Upper lobe of right lung (tissue), 1 donor: ENCODE measurements at places on chromosomes 2 and 18. TPM values are rescaled to one million over a fixed set of nuclear protein-coding genes. Genes with fewer than 3 reads are reported as not detected.

GRCh38 chr2:175432021-175432420, 250.5 kb upstream of the ATP5MC3 start:
- H3K27me3 ChIP-seq: no peaks in the 10 kb centered on the region
- H3K36me3 ChIP-seq: no peaks in the 10 kb centered on the region
- DNase-seq: no peak

DNA sequence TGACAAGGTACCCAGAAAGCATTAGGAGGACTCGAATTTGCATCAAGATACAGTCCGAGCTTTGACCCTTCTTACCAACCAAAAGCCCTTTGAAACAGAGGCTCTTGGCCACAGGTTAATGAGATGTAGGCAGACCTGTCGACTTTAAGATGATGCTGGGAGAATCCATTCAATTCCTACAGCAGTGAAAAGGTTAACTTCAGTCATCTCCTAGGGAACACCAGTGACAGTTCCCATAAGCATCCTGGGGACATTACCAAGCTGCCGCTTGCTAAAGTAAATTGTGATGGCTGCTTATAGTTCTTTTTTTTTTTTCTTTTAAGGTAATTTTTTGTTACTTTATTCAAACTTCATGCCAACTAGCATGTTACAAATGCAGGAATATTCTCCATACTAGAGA, 379.3 kb downstream of the SOX11 start:
- no peaks in the 10 kb centered on the region for H3K27me3 ChIP-seq
- no peaks in the 10 kb centered on the region for H3K36me3 ChIP-seq
- DNase-seq: no peak
- no peaks in the 10 kb centered on the region for H3K4me1 ChIP-seq

DNA sequence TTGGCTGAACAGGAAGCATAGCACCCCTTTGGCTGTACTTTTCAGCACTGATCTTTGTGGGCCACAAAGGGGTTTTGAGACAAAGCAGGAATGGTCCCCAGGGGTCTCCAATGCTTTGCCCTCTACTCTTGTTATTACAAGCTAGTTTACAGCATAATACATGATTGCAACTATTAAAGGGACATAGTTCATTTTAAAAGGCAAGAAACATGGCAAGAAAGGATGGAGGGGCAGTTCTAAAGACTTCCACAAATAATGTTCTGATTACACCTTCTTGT, 196.6 kb downstream of the FHOD3 start:
- H3K27me3 ChIP-seq: no peaks in the 10 kb centered on the region
- H3K4me3 ChIP-seq: no peak overlapping the region
- no peak for DNase-seq
- no peaks in the 10 kb centered on the region for H3K4me1 ChIP-seq
- no peaks in the 10 kb centered on the region for H3K36me3 ChIP-seq
- no peak overlapping the region for H3K27ac ChIP-seq

DNA sequence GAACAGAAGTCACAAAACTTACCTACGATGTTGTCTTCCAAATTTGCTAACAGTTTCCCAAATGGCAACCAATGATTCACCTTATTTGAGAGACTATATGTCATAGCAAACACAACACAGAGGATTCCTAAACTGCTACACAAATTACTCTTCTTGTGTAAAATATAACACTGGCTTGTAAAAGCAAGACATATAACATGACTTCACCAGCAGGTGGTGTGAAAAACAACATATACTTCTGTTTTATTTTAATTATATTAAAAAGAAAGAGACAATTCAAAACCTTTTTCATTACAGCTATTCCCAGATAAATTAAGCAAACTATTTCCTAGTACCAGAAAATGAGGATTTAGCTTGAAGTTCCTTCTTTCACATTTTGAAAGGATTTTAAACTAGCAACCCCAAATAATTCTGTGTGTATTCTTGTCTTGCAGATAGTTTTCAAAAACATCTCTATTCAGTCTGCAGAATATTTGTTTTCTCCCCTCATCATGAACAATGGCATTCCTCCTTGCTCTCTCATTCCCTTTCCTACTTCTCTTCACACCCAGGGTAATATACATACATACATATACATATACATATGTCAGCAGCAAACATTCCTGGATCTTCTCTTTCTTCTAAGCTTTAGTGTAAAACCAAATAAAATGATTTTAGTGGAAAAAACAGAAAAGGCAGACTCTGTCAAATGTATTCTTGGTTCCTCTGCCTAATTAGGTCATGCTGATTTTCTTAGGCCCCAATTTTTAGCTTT, 62.1 kb downstream of the SCN3A start:
- no peaks in the 10 kb centered on the region for H3K27me3 ChIP-seq
- DNase-seq: no peak
- no peak overlapping the region for H3K27ac ChIP-seq
- H3K4me1 ChIP-seq: no peaks in the 10 kb centered on the region
- H3K36me3 ChIP-seq: no peaks in the 10 kb centered on the region

GRCh38 chr18:48680339-48681250, 141.8 kb downstream of the CTIF start:
- H3K27me3 ChIP-seq: no peaks in the 10 kb centered on the region
- DNase-seq: no peak
- H3K4me3 ChIP-seq: no peak overlapping the region
- H3K27ac ChIP-seq: peak overlapping the region; percentile 36

- H3K36me3 ChIP-seq: no peaks in the 10 kb centered on the region
- no peaks in the 10 kb centered on the region for H3K27me3 ChIP-seq
- H3K4me1 ChIP-seq: peaks cover 28% of the 10 kb centered on the region
- no peak for DNase-seq
- H3K4me3 ChIP-seq: no peak overlapping the region
Measured at GRCh38 chr2:98801921-98802321, 71.0 kb upstream of the MGAT4A start.

GRCh38 chr2:54187331-54187730, 68.7 kb downstream of the TSPYL6 start:
- no peak overlapping the region for H3K4me3 ChIP-seq
- H3K4me1 ChIP-seq: no peaks in the 10 kb centered on the region
- no peaks in the 10 kb centered on the region for H3K27me3 ChIP-seq
- H3K36me3 ChIP-seq: no peaks in the 10 kb centered on the region
- H3K27ac ChIP-seq: no peak overlapping the region

GRCh38 chr2:157180359-157180758, 77.1 kb upstream of the GALNT5 start:
- no peak overlapping the region for H3K4me3 ChIP-seq
- H3K4me1 ChIP-seq: peaks cover 8% of the 10 kb centered on the region
- H3K27me3 ChIP-seq: no peaks in the 10 kb centered on the region
- DNase-seq: no peak
- H3K36me3 ChIP-seq: no peaks in the 10 kb centered on the region

DNA sequence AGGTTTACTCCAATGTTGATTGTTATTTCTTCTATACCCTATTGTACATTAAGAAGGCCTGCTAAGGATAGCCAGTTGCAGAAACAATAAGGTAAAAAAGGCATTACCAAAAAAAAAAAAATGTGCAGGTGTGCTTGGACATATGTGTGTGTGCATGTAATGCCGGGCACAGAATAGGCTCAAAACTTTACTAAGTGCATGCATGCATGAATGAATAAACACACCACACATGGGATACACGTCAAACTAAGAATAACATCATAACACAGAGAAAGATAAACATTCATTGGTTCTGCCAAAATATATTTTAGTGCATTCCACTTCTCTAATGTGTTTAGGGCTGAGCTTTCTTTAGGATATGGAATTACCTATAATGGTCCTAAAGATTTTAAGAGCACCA, 298.2 kb downstream of the TCF4 start:
- no peaks in the 10 kb centered on the region for H3K36me3 ChIP-seq
- H3K27me3 ChIP-seq: no peaks in the 10 kb centered on the region
- H3K4me1 ChIP-seq: peaks cover 23% of the 10 kb centered on the region
- no peak for DNase-seq
- H3K4me3 ChIP-seq: no peak overlapping the region

DNA sequence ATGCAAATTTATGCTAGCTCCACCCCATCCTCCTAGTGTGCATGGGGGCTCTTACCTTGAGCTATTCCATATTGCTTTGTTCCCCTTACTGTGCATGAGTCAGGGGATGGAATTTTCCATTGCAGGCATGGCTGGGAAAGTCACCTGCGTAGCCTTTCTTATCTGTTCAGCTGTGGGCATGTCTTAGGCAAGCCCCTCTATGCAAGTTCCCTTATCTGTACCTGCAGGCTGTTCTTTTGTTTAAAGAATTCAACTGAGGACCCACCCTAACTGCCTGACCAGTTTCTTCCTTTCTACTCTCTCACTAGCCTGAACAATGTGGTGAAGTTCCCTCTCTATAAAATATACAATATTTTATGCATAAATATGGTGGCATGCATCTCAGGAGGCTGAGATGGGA, 54.2 kb upstream of the CDCA7 start:
- H3K4me1 ChIP-seq: no peaks in the 10 kb centered on the region
- H3K4me3 ChIP-seq: no peak overlapping the region
- no peak for DNase-seq
- H3K27ac ChIP-seq: no peak overlapping the region

DNA sequence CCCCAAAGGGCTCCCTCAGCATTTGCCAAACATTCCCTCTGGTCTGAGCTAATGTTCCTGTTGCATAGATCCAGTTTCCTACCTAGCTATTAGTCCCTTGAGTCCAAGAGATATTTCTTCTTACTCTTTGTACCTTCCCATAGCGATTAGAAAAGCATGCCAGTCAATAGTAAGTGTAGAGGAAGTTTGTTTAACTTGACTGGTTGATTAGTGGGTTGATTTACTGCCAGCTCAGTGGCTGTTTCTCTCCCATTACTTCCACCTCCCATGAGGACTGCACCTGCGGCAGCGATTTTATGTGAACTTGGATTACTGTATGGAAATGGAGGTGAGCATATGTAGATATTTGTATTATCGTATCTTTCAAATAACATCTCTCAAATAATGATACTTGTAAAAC, 1748.4 kb upstream of the CELF4 start:
- no peaks in the 10 kb centered on the region for H3K36me3 ChIP-seq
- no peak overlapping the region for H3K27ac ChIP-seq
- H3K4me3 ChIP-seq: no peak overlapping the region
- H3K27me3 ChIP-seq: no peaks in the 10 kb centered on the region
- no peaks in the 10 kb centered on the region for H3K4me1 ChIP-seq
- DNase-seq: no peak

- H3K27me3 ChIP-seq: no peaks in the 10 kb centered on the region
- no peak overlapping the region for H3K27ac ChIP-seq
- no peak for DNase-seq
- H3K4me1 ChIP-seq: peaks cover 23% of the 10 kb centered on the region
- no peaks in the 10 kb centered on the region for H3K36me3 ChIP-seq
Measured at GRCh38 chr2:191929288-191929687, 82.4 kb upstream of the CAVIN2 start.

- DNase-seq: no peak
- H3K27me3 ChIP-seq: no peaks in the 10 kb centered on the region
- H3K4me1 ChIP-seq: no peaks in the 10 kb centered on the region
- no peaks in the 10 kb centered on the region for H3K36me3 ChIP-seq
- no peak overlapping the region for H3K27ac ChIP-seq
Measured at GRCh38 chr18:32980896-32981295, 208.1 kb upstream of the KLHL14 start.

DNA sequence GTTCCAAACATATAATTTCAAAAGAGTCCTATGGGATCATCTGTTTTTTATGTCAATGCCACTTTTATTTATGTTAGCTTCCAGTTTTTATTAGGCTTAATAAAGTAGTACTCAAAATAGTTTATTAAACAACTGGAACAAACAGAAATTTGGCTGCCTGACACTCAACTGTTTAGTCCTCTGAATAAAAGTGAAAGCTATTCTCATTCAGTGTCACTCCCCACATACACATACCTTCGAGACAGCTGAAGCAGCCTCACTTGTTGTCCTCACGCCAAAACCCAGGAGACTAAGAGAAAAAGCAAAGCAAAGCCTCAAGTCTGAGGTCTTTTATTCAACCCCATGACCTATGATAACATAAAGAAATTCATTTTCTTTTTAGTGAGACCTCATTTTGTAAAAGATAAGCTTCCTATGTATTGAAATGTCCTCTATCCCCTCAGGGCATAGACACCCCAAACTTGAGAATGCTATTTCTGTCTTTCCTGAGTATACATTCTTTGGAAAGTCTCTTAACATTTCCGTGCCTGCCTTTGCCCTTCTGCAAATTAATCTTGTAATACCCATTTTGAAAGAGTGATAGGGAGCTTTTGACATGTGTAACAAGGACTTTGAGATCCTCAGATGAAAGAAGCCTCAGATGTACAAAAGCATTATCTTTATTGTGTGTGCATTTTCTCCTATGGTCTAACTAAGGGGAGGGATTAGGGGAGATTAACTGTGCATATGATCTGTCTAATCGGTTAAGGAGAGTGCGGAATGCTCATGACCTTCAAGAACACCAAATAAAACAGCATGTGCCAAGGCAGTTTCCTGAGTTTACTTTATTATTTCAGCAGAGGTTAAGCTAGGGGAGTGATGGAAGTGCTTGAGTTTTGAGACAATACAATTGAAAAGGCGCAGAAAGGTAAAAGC, 1523.7 kb upstream of the PIK3C3 start:
- H3K27me3 ChIP-seq: no peaks in the 10 kb centered on the region
- no peak for DNase-seq
- no peaks in the 10 kb centered on the region for H3K4me1 ChIP-seq
- H3K36me3 ChIP-seq: no peaks in the 10 kb centered on the region
- H3K27ac ChIP-seq: no peak overlapping the region

- H3K4me1 ChIP-seq: no peaks in the 10 kb centered on the region
- no peak for DNase-seq
- H3K27ac ChIP-seq: no peak overlapping the region
- no peaks in the 10 kb centered on the region for H3K27me3 ChIP-seq
Measured at GRCh38 chr2:13696601-13697000, 935.9 kb upstream of the LRATD1 start.

GRCh38 chr2:105750735-105751134, 6.0 kb downstream of the NCK2 start:
- H3K27me3 ChIP-seq: no peaks in the 10 kb centered on the region
- H3K4me3 ChIP-seq: no peak overlapping the region
- DNase-seq: no peak
- no peak overlapping the region for H3K27ac ChIP-seq

DNA sequence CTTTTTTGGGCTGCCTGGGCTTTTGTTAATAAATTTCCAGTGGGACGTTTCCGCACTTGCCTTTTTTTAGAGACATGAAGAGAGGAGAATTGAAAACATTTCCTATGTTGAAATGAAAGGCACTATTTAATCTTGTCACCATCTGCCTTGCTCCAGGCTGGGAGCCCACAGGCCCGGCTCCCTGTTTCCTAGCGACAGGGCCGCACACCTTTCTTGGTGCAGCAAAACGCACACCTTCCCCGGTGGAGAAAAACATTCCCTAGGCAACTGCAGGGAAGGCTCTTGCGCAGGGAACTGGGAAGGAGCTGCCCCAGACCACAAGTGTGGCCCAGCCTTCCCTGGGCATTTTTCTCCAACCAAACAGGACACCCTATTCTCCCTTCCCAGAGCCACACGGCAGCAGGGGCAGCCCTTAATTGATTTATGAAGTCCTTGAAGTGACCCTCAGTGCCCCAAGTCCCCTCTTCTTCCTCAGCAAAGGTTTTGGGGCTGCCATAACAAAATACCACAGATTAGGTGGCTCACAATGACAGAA, 132.9 kb upstream of the MSH6 start:
- no peak overlapping the region for H3K4me3 ChIP-seq
- H3K36me3 ChIP-seq: no peaks in the 10 kb centered on the region
- H3K27ac ChIP-seq: no peak overlapping the region
- H3K4me1 ChIP-seq: no peaks in the 10 kb centered on the region
- H3K27me3 ChIP-seq: no peaks in the 10 kb centered on the region

Gene COL6A3
- 119 TPM for total RNA-seq

Gene ATOH8
- total RNA-seq: 93.6 TPM

Gene LOXHD1
- total RNA-seq: 2.7 TPM

Gene GNLY
- total RNA-seq: 18.5 TPM

Gene AMER3
- total RNA-seq: not detected

Gene NCKAP1
- total RNA-seq: 117 TPM
